DMS 273 treated with DMSO at 0.1 percent for 48 hours (cell line): ENCODE measurements at places on chromosomes 11 and 22.

DNA sequence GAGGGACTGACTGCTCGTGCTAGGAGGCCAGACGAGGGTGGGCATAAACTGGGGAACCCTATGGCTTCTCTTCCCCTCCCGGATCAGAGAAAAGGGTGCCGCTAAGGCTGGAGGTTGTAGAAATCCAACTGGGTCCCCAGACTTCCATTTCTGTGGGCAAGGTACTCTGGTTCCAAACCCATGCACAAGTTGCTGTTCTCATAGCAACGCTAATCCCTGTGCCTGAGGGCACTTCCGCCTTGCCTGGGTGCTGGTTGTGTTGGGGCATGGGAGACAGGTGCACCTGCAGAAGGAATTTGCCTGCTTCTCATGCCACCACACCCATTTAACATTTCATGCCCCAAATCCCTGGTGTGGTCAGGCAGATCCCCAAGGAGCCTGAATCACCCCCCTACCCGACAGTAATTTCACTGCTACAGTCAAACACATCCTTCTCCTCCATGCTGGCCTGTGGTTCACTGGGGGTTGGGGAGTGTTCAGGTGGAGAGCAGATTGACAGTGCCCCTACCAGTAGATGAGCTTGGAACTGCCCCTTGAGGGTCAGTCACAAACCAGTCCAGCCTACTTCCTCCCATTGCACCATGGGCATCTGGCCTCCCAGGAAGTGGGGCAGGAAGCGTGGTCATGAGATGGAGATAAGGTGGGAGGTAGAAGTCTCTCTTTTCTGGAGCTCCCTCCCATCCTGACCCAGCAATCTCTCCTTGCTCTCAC is 1.2 kb downstream of the C2CD2L start:
- no peak for DNase-seq

GRCh38 chr22:29798801-29799200 is 31.6 kb downstream of the UQCR10 start:
- DNase-seq = no peak

DNA sequence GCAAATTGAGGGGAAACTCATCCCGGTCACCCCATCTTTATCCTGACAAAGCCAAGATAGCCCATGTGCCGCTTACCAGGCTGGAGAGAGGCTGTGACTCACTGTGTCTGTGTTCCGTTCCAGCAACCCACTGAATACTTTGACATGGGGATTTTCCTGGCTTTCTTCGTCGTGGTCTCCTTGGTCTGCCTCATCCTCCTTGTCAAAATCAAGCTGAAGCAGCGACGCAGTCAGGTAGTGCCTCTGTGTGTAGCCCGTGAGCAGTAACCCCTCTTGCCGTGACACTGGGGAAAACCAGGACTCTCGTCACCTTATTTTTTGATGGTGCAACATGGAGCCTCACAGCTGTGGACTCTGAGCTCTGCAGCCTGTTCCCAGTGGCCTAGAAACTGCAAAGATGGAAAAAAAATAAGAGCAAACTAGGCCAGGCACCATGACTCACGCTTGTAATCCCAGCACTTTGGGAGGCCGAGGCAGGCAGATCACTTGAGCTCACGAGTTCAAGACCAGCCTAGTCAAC is 16.9 kb downstream of the C22orf31 start:
- DNase-seq = no peak

GRCh38 chr11:14645015-14645912 is 1.7 kb downstream of the PDE3B start:
- no peak for DNase-seq

- no peak for DNase-seq
Observed at GRCh38 chr11:95762534-95762933, 27.0 kb downstream of the FAM76B start.
